ENCODE measurements at places on chromosomes 6 and 20.

DNA sequence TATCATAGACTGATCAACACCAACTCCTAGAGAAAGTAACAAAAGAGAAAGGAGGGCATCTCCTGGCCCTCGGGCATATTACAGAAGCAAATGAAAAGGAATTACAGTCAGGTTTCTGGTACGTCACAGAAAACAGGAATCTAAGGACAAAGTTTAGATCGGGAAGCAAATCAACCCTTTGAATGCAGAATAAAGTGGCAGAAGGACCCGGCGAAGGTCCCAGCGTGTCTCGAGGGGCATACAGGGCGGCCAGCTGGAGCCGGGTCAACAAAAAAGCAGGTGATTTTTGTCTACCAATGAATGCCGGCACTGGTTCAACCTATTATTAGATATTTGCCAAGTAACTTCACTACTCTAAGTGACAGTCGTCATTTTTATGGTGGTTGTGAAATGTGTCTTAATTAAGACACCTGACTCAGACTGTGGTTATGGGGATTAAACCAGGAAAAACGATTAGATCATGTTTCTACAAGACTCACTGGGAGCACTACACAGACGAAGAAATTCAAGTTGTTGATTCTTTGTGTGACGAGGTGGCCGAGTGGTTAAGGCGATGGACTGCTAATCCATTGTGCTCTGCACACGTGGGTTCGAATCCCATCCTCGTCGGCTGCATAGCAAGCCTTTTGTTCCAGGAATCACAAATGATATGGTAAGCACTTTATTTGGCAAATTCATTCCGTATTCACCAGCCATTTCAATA lies 12.4 kb upstream of the ZSCAN9 start:
- peak; percentile 78 for DNase-seq

GRCh38 chr20:33299111-33299603 lies 16.1 kb downstream of the BPIFB1 start:
- peak; percentile 81 for DNase-seq

DNA sequence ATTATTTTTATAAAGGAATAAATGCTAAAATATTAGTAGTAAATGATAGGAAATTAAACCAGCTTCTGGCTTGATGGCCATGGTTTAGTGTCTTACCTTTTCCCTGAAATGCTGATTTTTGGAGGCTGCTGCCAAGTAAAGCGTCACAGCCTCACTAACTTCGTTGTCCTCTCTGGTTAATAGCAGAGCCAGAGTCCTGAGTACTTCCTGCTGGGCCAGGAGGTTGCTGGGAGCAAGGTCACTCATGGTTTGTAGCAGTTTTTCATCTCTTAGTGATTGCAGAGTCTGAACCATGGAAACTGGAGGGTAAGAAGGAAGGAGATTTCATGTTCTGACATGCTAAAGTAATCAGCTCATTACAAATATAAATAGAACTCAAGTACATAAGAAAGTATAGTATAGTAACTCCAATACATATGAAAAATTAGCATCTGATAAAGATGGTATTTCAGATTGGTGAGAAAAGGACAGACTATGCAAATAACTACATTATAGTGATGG lies 26.5 kb upstream of the ARMH2 start:
- DNase-seq, result peak; percentile 24

- no peak for DNase-seq
Observed at GRCh38 chr20:52684905-52685304, 287.3 kb upstream of the TSHZ2 start.

GRCh38 chr6:4698901-4699659 lies 77.1 kb upstream of the CDYL start:
- DNase-seq, result no peak

DNA sequence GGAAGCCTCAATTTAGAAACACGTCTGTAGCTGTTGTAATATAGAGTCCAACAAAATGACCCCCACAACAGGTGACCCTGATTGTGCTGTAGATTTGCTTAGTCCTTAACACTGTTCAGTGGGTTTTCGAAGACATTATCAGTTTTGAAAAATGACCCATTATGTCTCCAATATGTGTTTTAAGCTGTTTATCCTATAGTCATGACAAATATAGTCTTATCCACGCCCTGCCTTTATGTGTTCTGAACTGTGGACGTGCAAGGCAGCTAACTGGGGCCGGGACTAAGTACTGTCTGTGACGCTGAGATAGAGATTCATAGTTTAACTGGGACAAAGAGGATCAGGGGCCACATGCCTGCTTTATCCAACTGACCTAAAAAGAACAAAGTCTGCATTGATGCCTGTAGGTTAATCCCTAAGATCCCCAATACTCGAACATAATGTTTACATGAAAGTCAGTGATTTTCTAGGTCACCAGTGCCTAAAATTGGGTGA lies 192.4 kb downstream of the CD83 start:
- DNase-seq, result no peak

DNA sequence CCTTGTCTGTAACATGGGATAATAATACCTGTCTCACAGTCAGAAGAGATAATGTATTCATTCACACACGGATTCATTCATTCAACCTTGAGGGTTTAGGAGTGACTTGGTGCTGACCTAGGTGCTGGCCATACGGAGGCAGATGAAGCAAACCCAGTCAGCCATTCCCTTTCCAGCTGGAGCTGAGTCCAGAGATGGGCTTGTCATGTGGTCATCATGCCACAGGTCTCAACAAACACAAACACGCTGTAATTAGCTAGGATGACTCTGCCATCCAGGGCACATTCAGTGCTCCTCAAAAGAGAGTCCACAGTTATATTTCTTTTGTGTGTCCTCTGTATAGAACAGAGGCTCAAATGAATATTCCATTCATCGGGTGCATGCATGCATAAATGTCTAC lies 19.5 kb upstream of the PRELID3B start:
- DNase-seq, result no peak

- DNase-seq, result no peak
Observed at GRCh38 chr6:2351807-2352431, 106.5 kb upstream of the GMDS start.

GRCh38 chr6:159038914-159039884 lies 5.6 kb downstream of the TAGAP start:
- no peak for DNase-seq
